ENCODE measurements at places on chromosomes 6 and 20. TPM values are rescaled to one million over a fixed set of nuclear protein-coding genes. Genes with fewer than 3 reads are reported as not detected.

CNBD2 gene
- 5.7 TPM for total RNA-seq

TBC1D22B gene
- 13.8 TPM for total RNA-seq

APCDD1L gene
- not detected for total RNA-seq

IRF4 gene
- 94.2 TPM for total RNA-seq

- no peak overlapping the region for H3K27ac ChIP-seq
- peaks cover 7% of the 10 kb centered on the region for H3K36me3 ChIP-seq
- peaks cover 10% of the 10 kb centered on the region for H3K4me1 ChIP-seq
- DNase-seq = no peak
Measured at GRCh38 chr6:15585760-15586214, 77.0 kb downstream of the DTNBP1 start.

DNA sequence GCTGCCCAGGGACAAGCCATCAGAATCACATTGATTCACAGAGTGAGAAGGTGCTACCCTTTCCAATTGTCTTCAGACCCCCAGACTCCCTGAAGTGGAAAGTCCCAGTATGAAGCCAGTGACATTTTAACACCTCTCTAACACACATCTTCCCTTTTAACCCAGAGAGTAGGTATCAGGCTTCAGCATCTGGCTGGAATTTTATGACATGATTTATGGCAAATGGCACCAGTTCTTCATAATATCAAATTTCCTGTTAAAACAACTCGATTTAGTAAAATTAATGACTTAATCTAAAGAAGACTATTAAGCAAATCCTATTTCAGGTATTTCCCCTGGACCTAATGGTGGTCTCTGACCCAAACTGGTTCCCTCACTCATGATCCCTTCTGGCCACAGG is 25.0 kb downstream of the KCNB1 start:
- H3K27ac ChIP-seq = no peak overlapping the region
- no peaks in the 10 kb centered on the region for H3K36me3 ChIP-seq

GRCh38 chr20:32206760-32207625 is 550 bp downstream of the PLAGL2 start:
- H3K27me3 ChIP-seq = no peaks in the 10 kb centered on the region
- H3K4me1 ChIP-seq = peaks cover 61% of the 10 kb centered on the region
- H3K4me3 ChIP-seq = peak overlapping the region; percentile 97
- peaks cover 8% of the 10 kb centered on the region for H3K36me3 ChIP-seq

DNA sequence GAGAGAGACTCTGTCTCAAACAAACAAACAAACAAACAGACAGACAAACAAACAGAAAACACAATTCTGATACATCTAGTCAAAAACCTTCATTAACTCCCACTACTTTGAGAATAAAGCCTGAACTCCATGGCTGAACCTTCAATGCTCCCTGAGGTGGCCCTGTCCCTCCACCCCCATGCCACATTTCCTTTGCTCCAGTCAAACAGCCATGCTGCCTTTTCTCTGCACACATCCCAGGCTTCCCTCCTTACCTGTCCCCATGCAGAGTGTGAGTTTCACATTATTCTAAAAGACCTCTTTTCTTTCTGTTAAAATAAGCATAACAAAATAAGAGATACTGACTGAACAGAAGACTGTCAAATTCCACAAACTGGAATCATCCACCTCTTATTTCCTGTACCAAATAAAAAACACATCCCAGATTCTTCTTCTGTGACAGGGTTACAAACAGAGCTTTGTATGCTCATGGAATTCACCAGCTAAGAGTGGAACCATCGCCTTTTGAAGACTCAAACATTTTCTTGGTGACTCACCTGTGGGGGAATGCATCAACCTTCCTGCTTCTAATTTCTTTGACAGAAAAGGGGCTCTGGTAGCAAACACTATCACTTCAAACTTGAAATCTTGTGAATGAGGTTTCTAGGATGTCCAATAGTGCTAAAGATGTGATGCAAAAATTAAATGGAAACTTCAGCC is 71.0 kb upstream of the SLC22A16 start:
- H3K4me3 ChIP-seq = no peak overlapping the region
- no peak overlapping the region for H3K27ac ChIP-seq
- DNase-seq = no peak
- H3K36me3 ChIP-seq = peaks cover 3% of the 10 kb centered on the region

GRCh38 chr6:112457886-112458285 is 110.8 kb downstream of the RFPL4B start:
- no peak overlapping the region for H3K4me3 ChIP-seq
- H3K36me3 ChIP-seq = no peaks in the 10 kb centered on the region
- no peak overlapping the region for H3K27ac ChIP-seq
- no peaks in the 10 kb centered on the region for H3K4me1 ChIP-seq
- H3K27me3 ChIP-seq = no peaks in the 10 kb centered on the region
- no peak for DNase-seq

- peak; percentile 65 for DNase-seq
- peaks cover 4% of the 10 kb centered on the region for H3K27me3 ChIP-seq
- H3K4me1 ChIP-seq = peaks cover 1% of the 10 kb centered on the region
- H3K4me3 ChIP-seq = no peak overlapping the region
- H3K27ac ChIP-seq = no peak overlapping the region
- no peaks in the 10 kb centered on the region for H3K36me3 ChIP-seq
Measured at GRCh38 chr20:38222231-38222922, 38.2 kb downstream of the KIAA1755 start.

GRCh38 chr20:9156529-9157280 is 87.8 kb downstream of the PLCB4 start:
- H3K4me1 ChIP-seq = no peaks in the 10 kb centered on the region
- DNase-seq = no peak
- no peak overlapping the region for H3K4me3 ChIP-seq
- no peaks in the 10 kb centered on the region for H3K36me3 ChIP-seq
- peaks cover 4% of the 10 kb centered on the region for H3K27me3 ChIP-seq

- no peak for DNase-seq
- H3K27me3 ChIP-seq = peaks cover 2% of the 10 kb centered on the region
- H3K27ac ChIP-seq = no peak overlapping the region
- no peak overlapping the region for H3K4me3 ChIP-seq
- no peaks in the 10 kb centered on the region for H3K4me1 ChIP-seq
- H3K36me3 ChIP-seq = no peaks in the 10 kb centered on the region
Measured at GRCh38 chr6:159430323-159430722, 261.1 kb downstream of the FNDC1 start.

DNA sequence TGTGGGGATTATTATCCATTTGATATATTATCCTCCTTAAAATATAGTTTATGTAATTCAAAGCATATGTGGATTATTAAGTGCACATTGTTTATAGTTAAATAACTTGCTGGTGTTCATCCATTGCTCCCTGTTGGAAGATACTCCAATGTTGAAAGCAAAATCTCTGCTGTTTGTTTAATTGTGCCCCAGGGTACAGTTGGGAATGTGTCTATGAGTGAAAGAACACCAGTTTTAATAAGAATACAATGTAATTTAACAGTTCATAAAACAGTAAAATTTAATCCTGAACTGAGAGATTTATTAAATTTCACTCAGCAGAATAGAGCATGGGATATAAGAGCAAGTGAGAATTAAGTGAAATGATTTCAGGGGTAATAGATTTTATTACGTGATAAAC is 364.9 kb downstream of the GRIK2 start:
- H3K36me3 ChIP-seq = no peaks in the 10 kb centered on the region
- H3K4me1 ChIP-seq = no peaks in the 10 kb centered on the region
- no peak overlapping the region for H3K27ac ChIP-seq
- no peak for DNase-seq
- no peak overlapping the region for H3K4me3 ChIP-seq

DNA sequence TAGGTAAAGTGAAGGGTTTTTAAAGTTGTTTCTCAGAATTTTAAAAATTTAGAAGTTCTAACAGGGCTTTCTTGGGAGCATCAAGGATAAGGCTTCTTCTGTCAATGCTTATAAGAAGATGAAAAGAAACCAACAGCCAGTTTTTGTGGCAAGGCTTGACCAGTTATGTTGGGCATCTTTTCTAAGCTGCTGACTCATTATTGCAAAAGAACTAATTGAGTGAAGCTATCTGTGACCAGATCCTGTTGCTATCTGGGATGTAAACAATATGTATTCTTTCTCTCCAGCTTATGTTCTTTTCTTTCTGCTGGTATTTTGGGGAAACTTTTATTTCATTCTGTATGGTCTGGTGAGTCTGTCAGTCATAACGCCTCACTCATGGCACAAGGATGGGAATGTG is 643.8 kb downstream of the HDGFL1 start:
- no peaks in the 10 kb centered on the region for H3K27me3 ChIP-seq
- no peaks in the 10 kb centered on the region for H3K36me3 ChIP-seq
- no peak overlapping the region for H3K4me3 ChIP-seq
- H3K27ac ChIP-seq = no peak overlapping the region

GRCh38 chr20:31605902-31606803 is 1.1 kb downstream of the ID1 start:
- peaks cover 20% of the 10 kb centered on the region for H3K4me1 ChIP-seq
- no peak overlapping the region for H3K27ac ChIP-seq

DNA sequence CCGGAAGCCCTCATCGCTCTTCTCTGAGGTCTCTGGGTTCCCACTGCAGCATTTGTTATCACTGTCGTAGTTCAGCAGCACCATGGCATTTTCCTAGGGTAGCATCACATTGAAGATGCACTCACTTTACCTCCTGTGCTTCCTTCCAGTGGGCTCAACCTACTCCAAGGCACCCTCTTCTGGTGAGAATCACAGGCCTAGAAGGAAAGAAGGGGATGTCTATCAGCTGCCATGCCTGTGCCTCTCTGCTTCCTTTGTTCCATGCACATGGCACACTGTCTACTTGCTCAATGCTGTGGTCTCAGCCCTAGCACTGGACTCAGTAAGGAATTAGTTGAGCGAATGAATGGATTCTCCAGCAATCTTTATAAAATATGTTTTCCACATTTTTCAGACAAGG is 22.6 kb downstream of the CST4 start:
- H3K4me1 ChIP-seq = no peaks in the 10 kb centered on the region
- H3K27ac ChIP-seq = no peak overlapping the region
- no peak for DNase-seq

DNA sequence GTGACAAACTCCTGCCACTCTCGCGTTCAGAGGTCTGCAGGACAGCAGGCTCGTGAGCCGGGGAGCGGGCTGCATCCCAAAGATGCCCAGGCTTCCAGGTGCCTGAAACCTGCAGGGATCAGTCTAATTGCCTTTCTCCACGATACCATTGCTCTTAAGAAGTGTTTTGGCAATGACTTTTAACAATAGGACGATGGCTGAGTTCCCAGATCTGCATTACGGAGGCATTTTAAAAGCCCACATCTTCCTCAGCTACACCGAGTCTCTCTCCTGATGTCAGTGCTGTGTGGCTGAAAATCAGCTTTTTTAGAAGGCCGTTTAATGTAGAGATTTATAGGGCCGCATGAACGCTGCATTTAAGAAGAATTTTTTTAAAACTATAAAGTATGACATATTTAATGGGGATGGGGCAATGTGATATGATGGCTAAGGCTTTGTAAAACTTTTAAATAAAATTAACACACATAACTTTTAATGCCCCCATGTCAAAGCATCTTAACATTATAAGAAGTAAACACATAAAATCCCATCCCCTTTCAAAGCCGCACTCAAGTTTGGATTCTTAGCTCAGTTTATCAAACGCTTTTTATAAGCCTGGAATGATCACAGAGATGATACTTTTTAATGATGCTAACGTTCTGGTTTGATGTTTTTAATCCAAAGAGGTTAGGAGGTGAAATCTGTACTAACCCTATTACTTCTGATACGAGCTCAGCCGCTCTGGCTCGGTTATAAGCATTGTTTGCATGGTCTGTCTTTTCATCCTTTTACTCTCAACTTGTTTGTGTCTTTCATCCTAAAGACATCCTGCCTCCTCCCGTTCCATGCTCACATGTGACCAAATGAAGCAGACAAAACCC is 386.0 kb downstream of the SMOC2 start:
- H3K36me3 ChIP-seq = no peaks in the 10 kb centered on the region
- no peak overlapping the region for H3K27ac ChIP-seq
- no peaks in the 10 kb centered on the region for H3K27me3 ChIP-seq
- no peaks in the 10 kb centered on the region for H3K4me1 ChIP-seq
- DNase-seq = no peak
- no peak overlapping the region for H3K4me3 ChIP-seq

DNA sequence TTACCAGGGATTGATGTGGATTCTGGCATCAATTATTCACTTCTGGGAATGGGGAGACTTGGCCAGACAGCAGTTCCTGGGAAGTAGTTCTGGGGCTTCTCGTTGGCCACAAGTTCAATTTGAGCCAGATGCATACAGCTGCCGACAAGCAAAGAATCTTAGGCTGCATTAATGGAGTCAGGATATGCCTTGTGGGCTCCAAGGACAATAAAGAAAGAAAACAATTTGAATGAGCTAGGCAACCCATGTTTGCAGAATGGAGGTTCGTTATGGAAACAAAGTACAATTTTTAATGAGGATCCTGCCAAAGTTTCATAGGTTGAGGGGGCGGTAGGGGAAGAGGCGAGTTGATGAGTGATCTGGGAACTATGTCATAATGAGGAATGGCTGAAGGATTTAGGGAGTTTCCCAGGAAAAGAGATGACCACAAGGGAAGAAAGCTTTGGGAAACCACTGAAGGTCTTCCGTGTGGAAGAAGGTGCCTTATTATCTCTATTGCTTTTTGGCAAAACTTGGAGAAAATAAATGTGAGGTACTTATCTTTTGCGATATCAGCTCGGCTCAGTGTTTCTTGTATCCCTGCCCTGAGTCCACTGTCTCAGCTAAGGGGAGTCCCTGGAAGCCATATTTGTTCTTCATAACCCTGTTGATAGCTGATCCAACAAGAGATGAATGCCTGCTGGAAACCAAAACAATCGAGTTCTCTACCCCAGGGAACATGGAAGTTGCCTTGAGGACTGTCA is 181.0 kb upstream of the ZNF217 start:
- no peaks in the 10 kb centered on the region for H3K36me3 ChIP-seq
- H3K4me1 ChIP-seq = peaks cover 2% of the 10 kb centered on the region
- no peak for DNase-seq
- no peak overlapping the region for H3K4me3 ChIP-seq
- no peak overlapping the region for H3K27ac ChIP-seq
- no peaks in the 10 kb centered on the region for H3K27me3 ChIP-seq

- H3K27ac ChIP-seq = no peak overlapping the region
- H3K4me3 ChIP-seq = no peak overlapping the region
- H3K36me3 ChIP-seq = no peaks in the 10 kb centered on the region
- no peak for DNase-seq
Measured at GRCh38 chr6:11018225-11018624, 25.9 kb downstream of the ELOVL2 start.

GRCh38 chr6:113879186-113880096 is 22.3 kb downstream of the MARCKS start:
- H3K36me3 ChIP-seq = no peaks in the 10 kb centered on the region
- no peaks in the 10 kb centered on the region for H3K4me1 ChIP-seq
- no peak overlapping the region for H3K4me3 ChIP-seq
- no peak for DNase-seq
- H3K27me3 ChIP-seq = peaks cover 43% of the 10 kb centered on the region
- H3K27ac ChIP-seq = no peak overlapping the region

DNA sequence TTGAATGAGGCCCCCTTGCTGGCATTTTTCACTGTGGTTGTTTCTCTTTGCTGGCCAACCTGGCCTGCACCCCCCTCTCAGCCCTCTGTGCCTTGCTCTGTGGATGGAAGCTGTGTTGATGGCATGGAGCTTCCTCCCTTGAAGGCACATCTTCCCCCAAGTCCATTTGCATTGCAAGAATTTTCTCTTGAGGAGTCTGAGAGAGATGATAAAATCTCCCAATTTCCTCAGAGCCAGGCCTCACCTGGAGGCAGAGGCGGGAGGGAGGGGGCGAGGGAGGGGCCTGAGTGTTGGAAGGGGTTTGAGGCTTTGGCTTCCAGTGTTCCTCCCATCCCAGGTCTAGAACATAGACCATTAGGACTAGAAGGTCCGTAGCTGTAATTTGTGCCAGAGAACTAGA is 175.1 kb downstream of the SCP2D1 start:
- no peak overlapping the region for H3K27ac ChIP-seq
- no peaks in the 10 kb centered on the region for H3K36me3 ChIP-seq
- no peak for DNase-seq
- no peaks in the 10 kb centered on the region for H3K27me3 ChIP-seq
- H3K4me3 ChIP-seq = no peak overlapping the region

GRCh38 chr6:101453221-101453620 is 59.7 kb downstream of the GRIK2 start:
- H3K4me1 ChIP-seq = no peaks in the 10 kb centered on the region
- H3K4me3 ChIP-seq = no peak overlapping the region
- no peak for DNase-seq
- no peaks in the 10 kb centered on the region for H3K27me3 ChIP-seq

Measured in activated naive CD8-positive, alpha-beta T cell treated with anti-CD3 and anti-CD28 coated beads, Interleukin-2, amount 10 ng/mL, durations not matched to agents 7 days and 5 days (primary cell).